8988T (cell line): ENCODE measurements at places on chromosomes 12 and 14.

DNA sequence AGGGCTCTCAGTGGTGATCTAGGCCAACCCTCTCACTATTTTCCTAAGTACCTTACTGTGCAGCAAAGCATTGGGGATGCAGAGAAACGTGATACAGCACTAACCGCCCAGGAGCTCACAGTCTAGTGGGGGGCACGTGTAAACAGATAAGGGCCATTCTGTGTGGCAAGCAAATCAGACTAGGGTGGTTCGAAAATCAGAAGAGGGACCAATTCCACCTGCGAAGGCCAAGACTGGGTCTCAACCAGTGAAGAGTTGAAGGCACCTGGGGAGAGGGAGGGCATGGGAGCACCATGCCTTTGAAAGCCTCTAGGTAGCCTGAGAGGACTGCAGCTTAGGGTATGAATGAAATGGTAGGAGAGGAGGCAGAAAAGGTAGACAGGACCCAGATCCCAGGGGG is 2.2 kb downstream of the PITPNM2 start:
- no peak for DNase-seq

DNA sequence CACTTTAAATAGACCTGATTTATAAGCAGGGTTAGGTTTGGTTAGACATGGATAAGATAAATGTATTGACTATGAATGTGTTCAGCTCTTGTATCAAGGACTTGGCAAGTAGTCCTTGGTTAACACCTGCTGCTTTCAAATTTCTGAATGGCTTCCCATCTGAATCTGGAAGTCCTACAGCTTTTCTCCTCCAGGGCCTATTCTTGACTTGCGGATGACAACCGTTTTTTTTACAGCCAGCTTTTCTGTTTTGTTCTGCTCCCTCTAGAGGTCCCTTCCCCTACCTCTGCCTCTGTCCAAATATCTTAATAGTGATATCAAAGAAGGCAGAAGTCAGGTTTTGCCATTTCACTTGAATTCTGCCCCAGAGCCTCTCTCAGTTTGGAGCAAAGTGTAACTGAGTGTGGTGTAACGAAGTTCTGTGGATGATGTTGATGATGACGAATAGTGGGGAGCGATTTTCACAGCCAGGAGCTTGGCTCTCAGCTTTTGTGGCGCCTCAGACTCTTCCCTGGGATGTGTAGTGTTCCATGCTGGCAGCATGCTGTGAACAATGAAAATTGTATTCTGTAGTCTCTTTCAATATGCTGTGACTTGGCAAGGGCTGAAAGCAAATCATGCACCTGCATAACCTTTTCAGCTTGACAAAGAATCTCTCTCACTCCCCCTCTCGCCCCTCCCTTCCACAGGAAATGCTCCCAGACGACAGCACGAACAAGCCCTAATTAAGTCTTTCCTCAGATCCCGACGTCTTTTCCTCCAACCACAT is 5.0 kb upstream of the SLC4A8 start:
- no peak for DNase-seq

- DNase-seq, result no peak
These were observed 8.7 kb downstream of the OR11H4 start for GRCh38 chr14:20247646-20248246.

DNA sequence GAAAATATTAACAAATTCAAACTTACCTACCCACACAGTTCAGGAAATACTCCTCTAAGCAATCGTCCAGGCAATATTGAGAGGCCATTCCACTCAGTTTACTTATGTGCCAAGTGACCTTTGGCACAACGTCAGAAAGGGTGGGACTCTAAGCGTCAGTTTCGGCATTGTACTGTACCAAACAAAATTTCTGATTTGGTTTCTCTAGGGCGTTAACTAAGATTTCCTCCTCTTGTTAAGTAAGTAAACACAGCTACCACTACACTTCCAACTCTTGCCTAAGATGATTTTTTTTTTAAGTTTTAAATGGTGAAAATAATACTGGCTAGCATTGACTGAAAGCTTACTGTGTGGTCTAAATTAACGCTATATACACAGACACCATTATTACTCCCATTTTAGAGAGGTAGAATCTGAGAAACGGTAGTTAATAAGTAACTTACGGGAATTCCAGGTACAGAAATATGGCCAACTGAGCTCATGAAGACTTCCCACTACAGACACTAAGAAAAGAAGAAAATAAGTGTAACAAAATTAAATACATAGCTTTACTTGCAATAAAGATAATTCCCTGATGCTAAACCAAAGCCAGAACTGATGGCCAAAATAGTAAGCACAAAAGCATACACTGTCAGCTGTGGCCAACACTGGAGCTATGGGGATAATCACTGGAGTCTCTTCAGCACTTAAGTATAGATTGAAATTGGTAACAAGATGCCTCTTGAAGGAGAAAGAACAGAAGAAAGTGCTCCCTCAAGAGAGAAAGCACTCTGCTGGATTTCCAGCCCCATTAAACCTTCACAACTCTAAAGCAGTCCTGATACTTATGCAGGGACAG is 76.1 kb downstream of the EPS8 start:
- DNase-seq, result no peak

DNA sequence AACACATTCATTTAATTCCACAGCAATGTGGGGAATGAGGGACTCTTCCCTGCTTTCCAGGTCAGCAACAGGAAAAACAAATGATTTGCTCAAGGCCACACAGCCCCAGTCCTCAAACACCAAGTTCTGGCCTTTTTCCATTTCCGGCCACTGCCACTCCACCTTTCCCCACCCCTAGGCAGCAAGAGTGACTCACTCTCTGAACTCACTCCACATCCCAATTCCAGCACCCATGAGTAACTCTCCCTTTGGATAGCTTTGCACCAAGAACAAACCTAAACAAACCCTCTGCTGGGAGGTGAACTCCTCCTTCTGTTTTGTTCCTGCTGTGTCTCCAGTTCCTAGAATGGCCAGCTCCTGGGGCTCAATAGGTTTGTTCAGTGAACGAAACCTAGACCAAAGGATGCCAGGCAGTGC is 30.4 kb upstream of the PLEKHG6 start:
- DNase-seq, result peak; percentile 56

- no peak for DNase-seq
These were observed 4.7 kb upstream of the MDM1 start for GRCh38 chr12:68336889-68337303.
